ENCODE measurements at places on chromosomes 6 and 20.

DNA sequence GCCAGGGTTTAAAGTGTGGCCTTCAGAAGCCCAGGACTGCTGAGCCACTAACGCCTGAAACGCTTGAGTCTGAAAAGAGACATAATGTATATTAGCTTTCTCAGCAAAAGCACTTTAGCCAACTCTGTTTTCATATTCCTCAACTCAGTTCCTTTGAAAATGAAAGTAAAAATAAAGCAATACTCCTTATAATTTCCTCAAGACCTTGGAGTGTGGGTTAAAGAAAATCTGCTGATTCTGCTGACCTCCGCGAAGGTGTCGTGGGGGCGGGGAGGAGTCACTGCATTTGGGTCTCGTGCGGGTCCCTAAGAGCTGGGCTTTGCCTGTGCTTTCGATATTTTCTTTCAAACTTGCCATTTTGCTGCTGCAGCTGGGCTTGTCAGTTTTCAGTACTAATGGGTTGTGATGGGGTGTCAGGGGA lies 142.2 kb upstream of the ARID1B start:
- no peak for DNase-seq

DNA sequence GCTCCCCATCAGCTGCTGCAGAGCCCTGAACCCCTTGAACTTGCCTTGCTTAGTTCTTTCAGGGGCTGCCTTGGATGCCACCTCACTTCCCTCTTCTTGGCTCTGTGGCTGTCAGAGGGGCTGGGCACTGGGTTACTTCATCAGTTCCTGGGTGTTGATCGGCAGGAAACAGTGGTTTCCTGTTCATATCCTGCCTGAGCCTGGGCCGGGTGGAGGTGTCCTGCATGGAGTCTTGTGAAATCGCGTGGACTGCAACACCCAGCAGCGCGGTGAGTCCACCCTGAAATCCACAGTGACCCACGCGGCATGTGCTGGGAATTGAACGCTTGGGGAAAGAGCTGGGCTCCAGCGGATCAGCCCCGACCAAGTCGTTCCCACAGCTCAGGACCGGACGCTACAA lies 97.5 kb downstream of the CDH26 start:
- DNase-seq, result no peak

DNA sequence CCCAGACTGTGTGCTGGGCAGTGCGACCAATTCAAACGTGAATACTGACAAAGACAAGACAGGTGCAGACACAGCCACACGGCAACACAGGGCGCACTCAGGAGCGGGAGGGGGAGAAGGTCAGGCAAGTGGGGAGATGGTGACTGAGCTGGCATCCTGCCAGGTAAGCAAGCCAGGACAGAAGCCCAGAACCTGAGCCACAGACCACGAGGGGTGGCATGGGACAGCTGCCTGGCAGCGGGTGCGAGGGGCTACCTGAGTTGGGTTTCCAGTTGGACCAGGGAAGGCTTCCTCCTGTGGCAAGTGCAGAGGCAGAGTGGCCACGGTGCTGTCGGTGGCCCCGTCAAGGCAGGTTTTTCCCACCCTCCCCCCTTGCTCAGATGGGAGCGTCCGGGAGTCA lies 215.2 kb upstream of the ARID1B start:
- peak; percentile 68 for DNase-seq

GRCh38 chr6:134446218-134446848 lies 128.4 kb upstream of the SGK1 start:
- DNase-seq, result peak; percentile 19

- DNase-seq, result no peak
Measured at GRCh38 chr6:142809947-142810346, 135.0 kb downstream of the HIVEP2 start.
